ENCODE measurements at places on chromosomes 7 and 10.

DNA sequence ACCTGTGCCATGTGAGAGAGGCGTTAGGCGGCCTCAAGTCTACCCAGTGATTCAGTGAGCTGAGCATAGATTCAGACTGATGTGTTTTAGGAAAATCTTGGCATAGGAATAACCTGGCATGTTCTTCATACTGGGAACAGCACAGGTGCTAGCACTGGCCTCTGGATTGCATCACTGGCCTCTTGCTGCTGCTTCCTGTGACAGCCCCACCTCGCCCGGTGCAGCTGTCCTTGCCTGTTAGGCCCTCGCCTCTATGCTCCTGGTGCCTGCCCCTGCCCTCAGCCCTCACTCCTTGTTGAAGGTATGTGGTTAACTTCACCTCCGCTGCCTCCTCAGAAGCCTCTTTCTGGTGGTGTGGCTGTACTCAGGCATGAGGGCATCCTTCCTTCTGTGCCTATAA lies 46.2 kb downstream of the BLNK start:
- no peak overlapping the region for H3K27ac ChIP-seq
- peaks cover 9% of the 10 kb centered on the region for H3K27me3 ChIP-seq
- DNase-seq = no peak
- no peaks in the 10 kb centered on the region for H3K4me1 ChIP-seq
- H3K4me3 ChIP-seq = no peak overlapping the region

- peak; percentile 31 for DNase-seq
- peaks cover 3% of the 10 kb centered on the region for H3K27me3 ChIP-seq
- no peak overlapping the region for H3K27ac ChIP-seq
- no peaks in the 10 kb centered on the region for H3K36me3 ChIP-seq
- H3K4me3 ChIP-seq = no peak overlapping the region
These were observed 60.6 kb upstream of the SHH start for GRCh38 chr7:155872678-155873369.

GRCh38 chr7:24365606-24366005 lies 81.6 kb downstream of the NPY start:
- H3K36me3 ChIP-seq = no peaks in the 10 kb centered on the region
- peaks cover 45% of the 10 kb centered on the region for H3K27me3 ChIP-seq
- no peak for DNase-seq
- no peaks in the 10 kb centered on the region for H3K4me1 ChIP-seq

GRCh38 chr10:44961230-44961571 lies 1.6 kb downstream of the RASSF4 start:
- H3K4me1 ChIP-seq = peaks cover 17% of the 10 kb centered on the region
- no peak overlapping the region for H3K27ac ChIP-seq
- DNase-seq = peak; percentile 37
- no peak overlapping the region for H3K4me3 ChIP-seq

GRCh38 chr10:101612086-101612485 lies 24.0 kb downstream of the DPCD start:
- H3K27ac ChIP-seq = peak overlapping the region; percentile 64
- H3K27me3 ChIP-seq = no peaks in the 10 kb centered on the region
- peaks cover 13% of the 10 kb centered on the region for H3K36me3 ChIP-seq

GRCh38 chr7:620056-620455 lies 100.4 kb upstream of the PDGFA start:
- H3K27ac ChIP-seq = peak overlapping the region; percentile 100
- peaks cover 44% of the 10 kb centered on the region for H3K4me1 ChIP-seq
- no peaks in the 10 kb centered on the region for H3K27me3 ChIP-seq
- H3K4me3 ChIP-seq = peak overlapping the region; percentile 9
- no peak for DNase-seq
- H3K36me3 ChIP-seq = peaks cover 55% of the 10 kb centered on the region

All from activated CD8-positive, alpha-beta memory T cell treated with anti-CD3 and anti-CD28 coated beads, Interleukin-2, amount 10 ng/mL, durations not matched to agents 7 days and 5 days (primary cell).